ENCODE measurements at places on chromosomes 5 and 9.

- no peak for DNase-seq
Measured at GRCh38 chr5:157558041-157558595, 17.5 kb downstream of the ADAM19 start.

DNA sequence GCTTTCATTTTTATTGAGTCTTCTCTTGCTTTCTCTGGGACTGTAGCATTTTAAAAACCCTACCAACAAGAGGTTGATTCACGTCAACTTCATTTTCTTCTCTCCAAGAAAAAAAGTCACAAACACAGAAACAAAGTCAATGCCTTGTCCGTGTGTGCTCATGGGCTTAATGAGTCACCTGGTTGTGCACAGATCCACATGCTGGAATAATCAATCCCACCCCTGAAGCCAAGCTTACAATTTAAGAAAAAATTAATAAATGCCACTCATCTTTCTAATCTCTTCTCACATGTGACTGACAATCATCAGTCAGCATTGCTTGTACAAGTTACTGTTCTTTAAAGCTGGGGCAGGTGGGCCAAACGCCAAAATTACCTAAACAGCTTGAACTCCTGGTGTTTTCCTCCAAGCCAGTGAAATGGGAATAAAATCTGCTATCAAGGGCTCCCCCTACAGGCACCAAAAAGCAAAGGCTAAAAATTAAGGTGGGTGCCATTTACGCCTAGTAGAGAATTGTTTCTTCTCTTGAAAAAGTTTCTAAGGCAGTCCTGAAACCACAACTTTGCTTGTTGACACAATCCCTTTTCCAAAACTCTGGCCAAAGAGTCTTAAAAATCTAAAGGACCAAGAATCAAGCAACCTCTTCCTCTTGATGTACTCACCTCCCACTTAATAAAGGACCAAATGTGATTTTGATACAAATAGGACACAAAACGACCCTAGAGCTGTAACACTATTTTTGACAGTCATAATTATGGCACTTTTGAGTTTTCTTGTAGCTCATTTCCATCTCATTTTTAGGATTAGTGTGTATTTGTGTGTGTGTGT, 21.3 kb downstream of the TRMO start:
- no peak for DNase-seq

DNA sequence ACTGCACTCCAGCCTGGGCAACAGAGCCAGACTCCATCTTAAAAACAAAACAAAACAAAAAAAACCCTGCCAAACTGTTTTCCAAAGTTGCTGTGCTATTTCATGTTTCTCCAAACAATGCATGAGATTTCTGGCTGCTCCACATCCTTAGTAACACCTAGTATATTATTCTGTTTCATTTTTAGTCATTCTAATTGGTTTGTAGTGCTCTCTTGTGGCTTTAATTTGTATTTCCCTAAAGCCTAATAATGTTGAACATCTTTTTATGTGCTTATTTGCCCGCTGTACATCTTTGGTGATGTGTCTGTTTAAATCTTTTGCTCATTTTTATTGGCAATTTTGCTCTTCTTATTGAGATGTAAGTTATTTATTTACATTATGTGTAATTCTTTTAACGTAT, 18.4 kb upstream of the TTC1 start:
- DNase-seq: no peak

GRCh38 chr9:114289106-114289505, 33.8 kb upstream of the ORM1 start:
- DNase-seq: no peak

- no peak for DNase-seq
Measured at GRCh38 chr5:138645778-138646575, 70.8 kb upstream of the HSPA9 start.

GRCh38 chr5:97112230-97112629, 30.2 kb downstream of the LIX1 start:
- no peak for DNase-seq

DNA sequence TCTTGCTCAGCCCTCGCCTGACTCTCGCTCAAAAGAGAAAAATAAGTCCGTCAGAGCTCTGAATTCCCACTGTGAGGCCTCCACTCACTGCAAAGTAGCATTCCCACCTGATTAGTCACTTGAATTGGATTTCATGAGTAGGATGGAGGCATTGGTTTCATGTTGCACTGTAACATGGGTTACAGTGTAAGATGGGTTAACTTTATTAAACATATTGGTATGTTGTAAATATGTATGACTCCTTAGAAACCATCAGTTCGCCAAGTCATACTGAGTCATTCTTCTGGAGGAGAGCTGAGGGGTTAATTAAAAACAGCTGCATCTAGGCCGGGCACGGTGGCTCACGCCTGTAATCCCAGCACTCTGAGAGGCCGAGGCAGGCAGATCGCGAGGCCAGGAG, 93.8 kb upstream of the BNC2 start:
- no peak for DNase-seq

- no peak for DNase-seq
Measured at GRCh38 chr5:45692481-45692880, 3.7 kb downstream of the HCN1 start.

DNA sequence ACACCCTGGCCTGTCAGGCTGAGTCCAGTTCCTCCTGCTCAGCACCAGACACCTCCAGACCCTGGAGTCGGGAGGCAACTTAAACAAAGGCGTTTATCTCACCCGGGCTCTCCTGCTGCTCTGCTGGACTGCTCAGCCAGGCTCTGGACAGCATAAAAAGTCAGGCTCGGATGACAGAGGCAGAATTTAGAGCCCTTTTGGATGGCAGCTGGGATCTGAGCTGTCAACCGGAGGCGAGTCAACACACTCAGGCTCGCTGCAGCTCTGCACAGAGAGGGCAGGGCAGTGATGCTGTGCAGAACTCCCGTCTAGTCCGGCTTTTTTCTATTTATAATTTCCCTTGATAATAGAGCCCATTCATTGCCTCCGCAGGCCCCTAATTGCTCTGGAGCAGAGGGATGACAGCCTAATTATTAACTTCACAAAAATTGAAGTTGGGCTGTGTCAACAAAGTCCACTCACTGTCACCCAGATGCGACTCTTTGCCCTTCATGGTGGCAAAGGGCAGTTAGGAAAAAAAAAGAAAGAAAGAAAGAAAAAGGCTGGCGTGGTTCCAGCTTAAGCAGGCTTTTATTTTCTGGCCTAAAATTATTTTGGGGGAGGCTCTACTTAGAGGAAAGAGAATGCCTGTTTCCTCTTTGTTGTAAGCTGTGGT, 37.6 kb downstream of the STC2 start:
- DNase-seq: no peak

- no peak for DNase-seq
Measured at GRCh38 chr5:113125371-113125770, 148.8 kb downstream of the DCP2 start.

GRCh38 chr5:96031811-96032261, 70.2 kb upstream of the ELL2 start:
- DNase-seq: no peak

GRCh38 chr5:129921204-129921603, 16.9 kb downstream of the CHSY3 start:
- DNase-seq: no peak

- no peak for DNase-seq
Measured at GRCh38 chr5:97406946-97407676, 224.1 kb upstream of the RIOK2 start.

DNA sequence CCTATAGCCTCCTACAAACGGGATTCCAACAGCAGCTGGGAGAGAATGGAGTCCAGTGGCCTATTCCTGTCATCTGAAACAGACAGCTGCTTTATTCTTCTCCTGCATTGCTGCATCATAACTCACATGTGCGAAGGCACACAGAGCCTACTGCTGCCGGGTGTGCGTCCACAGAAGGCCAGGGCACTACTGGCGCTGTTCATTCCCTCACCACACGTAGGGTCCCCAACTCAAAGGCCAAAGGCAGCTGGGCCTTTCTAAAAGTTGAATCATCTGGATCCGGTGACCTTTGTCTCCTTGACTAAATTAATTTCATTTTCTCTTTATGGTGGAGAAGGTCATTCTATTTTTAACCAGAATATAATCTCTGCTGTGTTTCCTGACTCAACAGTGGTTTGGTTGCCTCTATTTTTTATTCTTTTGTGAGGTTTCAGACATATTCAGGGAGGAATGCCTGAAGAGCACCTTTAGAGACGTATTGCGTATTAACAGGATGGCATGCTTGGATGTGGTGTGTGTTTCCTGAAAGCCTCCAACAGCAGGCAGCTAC, 10.8 kb upstream of the SPATA24 start:
- DNase-seq: no peak

DNA sequence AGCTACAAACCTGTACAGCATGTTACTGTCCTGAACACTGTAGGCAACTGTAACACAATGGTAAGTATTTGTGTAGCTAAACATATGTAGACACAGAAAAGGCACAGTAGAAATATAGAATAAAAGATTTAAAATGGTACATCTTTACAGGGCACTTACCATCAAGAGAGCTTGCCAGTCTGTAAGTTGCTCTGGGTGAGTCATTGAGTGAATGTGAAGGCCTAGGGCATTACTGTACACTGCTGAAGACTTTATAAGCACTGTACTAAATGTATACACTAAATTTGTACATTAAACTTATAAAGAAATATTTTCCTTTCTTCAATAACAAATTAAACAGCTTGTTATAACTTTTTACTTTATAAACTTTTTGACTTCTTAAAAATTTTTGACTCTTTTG, 20.5 kb downstream of the ADRB2 start:
- no peak for DNase-seq

DNA sequence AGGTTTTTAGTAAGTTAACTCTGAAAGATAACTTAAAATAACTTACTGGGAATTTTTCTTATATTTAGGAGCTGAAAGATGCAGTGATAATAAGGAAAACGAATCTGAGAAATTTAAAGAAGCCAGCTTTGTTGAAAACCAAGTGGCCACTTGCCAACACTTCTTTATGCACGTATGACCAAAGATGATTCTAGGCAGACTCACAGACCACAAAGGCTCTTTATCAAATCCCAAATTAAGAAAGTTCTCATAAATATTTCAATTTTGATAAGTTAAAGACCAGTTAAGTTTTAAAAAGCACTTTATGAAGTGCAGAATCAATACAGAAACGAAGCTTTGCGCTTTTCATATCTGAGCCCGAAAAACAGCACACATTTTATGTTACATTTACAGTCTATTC, 1.5 kb downstream of the AFF4 start:
- no peak for DNase-seq

DNA sequence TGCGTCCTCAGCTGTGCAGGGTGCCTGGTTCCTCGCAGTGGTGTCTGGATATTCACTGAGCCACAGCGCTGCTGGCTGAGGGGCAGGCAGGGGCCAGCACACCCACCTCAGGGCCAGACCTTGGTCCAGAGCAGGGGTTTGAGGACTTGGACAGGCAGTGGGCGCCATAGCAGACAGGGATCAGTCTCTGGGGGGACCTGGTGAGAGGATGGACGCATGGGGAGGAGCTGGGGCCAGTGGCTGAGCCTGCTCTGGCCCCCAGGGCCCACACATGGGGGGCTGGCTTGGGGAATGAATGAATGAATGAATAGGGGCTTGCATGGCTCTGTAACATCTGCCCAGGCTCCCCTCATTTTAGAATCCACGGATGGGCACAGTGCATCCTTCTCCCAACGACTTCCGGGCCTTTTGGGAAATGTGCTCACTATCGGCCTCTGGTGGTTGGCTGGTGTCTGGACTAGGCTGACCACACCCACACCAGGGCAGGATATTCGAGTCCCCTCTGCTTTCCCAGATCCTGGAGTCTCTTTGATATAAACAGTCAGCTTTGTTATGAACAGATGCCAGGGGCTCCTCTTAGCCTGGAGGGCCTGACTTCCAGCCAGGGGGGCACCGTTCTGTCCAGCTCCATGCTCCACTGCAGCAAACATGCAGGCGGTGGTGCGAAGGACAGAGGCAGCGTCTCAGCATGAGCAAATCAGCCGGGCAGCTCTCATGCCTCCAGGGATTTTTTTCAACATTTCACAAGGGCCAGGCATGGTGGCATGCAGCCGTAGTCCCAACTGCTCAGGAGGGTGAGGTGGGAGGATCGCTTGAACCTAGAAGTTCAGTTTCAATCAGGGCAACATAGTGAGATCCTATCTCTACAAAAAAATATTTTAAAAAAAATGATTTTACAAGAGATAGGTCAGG, 62.6 kb downstream of the NEK6 start:
- DNase-seq: no peak

GRCh38 chr5:96114736-96115135, 153.1 kb upstream of the ELL2 start:
- DNase-seq: no peak

GRCh38 chr9:61666849-61667371, 477.1 kb downstream of the SPATA31A7 start:
- DNase-seq: no peak

DNA sequence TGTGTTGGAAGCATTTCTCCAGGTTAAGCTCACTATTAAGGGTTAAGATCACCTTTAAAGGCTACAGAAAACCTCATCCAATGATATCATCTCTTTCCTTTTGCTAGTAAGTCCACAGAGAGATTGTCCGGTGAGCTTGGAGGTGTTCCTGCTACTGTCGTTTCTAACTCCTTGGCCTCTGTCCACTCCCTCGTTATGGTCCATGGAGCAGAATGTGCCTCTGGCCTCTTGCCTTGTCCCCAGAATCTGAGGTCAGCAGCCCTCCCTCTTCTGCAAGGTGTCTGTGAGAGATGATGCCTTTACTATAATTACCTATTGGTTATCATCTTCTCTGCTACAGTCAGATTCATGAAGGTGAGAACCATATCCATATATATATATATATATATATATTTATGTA, 15.0 kb downstream of the ORM2 start:
- DNase-seq: no peak

GRCh38 chr9:130311408-130312140, 46.0 kb downstream of the HMCN2 start:
- DNase-seq: no peak

- no peak for DNase-seq
Measured at GRCh38 chr5:6187501-6187900, 190.8 kb downstream of the MED10 start.

- DNase-seq: no peak
Measured at GRCh38 chr5:60639544-60639943, 60.4 kb downstream of the DEPDC1B start.

DNA sequence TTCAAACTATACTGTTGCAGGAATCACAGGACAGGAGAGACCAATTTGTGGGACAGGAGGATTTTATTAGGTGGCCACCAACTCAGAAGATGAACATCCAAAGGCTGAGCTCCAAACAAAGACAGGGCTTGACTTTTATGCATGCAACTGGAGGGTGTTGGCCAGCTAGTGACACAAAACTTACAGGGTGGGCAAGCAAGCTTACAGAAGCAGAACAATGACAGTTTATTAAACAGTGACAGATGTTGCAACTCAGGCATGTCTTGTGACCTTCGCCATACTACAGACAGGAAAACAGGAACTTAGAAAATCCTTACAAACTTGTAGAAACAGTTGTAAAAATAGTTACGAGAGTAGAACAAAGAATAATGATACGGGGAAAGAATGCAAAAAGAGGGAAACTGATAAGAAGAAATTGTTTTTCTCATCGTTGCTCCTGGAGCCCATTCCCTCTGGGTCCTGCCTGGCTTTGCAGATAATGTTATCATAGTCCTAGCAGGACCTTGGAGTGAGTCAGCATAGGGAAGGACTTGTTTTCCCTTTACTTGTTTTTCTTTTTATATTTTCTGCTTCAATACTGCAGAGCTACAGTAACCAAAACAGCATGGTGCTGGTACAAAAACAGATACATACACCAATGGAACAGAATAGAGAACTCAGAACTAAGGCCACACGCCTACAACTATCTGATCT, 2083.0 kb upstream of the ACO1 start:
- no peak for DNase-seq

Data from T-helper 22 cell (primary cell).